ENCODE measurements at places on chromosomes 3 and 15. TPM values are rescaled to one million over a fixed set of nuclear protein-coding genes. Genes with fewer than 3 reads are reported as not detected.

Gene SH2D7
- not detected for polyA plus RNA-seq

Gene STAB1
- polyA plus RNA-seq = 0.10 TPM

Gene DPPA2
- not detected for polyA plus RNA-seq

DNA sequence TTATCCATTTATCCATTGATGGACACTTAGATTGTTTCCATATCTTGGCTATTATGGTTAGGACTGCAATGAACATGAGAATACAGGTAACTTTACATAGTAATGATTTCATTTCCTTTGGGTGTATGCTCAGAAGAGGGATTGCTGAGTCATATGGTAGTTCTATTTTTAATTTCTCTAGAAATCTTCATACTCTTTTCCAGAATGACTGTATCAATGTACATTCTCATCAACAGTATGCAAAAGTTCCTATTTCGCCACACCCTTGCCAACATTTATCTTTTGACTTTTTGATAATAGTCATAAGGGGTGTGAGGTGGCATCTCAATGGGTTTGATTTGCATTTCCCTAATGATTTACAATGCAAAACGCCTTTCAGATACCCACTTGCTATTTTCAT, 6.2 kb upstream of the NIPA1 start:
- no peak for DNase-seq
- H3K27me3 ChIP-seq = no peaks in the 10 kb centered on the region
- no peak overlapping the region for H3K27ac ChIP-seq
- no peak overlapping the region for H3K4me3 ChIP-seq

- H3K36me3 ChIP-seq = no peaks in the 10 kb centered on the region
- no peak for DNase-seq
- no peak overlapping the region for H3K4me3 ChIP-seq
- H3K27me3 ChIP-seq = peaks cover 4% of the 10 kb centered on the region
Measured at GRCh38 chr3:153818338-153818737, 302.9 kb upstream of the ARHGEF26 start.
